Astrocyte (in vitro differentiated cells and primary cell): ENCODE measurements at places on chromosomes 16 and 17.

GRCh38 chr16:67555795-67556212, 6.5 kb upstream of the CTCF start:
- peak; percentile 39 for DNase-seq
- no peaks in the 10 kb centered on the region for H3K27me3 ChIP-seq
- H3K36me3 ChIP-seq = peaks cover 3% of the 10 kb centered on the region
- no peak overlapping the region for H3K4me3 ChIP-seq

DNA sequence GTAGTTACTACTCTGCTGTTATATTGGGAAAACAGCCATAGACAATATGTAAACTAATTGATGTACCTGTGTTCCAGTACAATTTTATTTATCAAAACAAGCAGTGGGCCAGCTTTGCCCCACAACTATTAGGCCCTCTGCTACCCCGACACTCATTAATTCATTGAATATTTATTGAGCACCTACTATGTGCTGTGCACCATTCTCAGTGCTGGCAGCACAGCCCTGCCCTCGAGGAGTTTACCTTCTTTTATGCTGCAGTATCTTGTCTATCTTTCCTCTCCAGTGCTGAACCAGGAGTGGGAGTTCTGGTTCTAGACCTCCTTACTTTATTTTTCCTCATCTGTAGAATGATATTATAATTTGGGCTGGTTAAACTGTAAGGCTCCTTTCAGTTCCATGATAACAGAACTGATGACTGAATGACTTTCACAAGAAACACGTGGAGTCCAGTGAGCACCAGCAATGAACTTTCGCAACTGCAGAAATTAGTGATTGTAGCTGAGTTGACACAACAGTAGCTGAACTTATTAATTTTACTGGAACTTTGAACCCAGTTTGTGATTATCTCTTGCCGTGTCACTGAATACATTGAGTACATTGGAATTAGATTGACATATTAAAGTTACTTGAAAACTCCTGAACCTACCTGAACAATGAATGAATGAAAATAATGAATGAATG, 2.4 kb downstream of the GOSR2 start:
- no peak overlapping the region for H3K27ac ChIP-seq
- H3K4me1 ChIP-seq = peaks cover 28% of the 10 kb centered on the region
- H3K4me3 ChIP-seq = no peak overlapping the region
- DNase-seq = no peak

GRCh38 chr17:78419970-78420815, 41.7 kb downstream of the PGS1 start:
- H3K27me3 ChIP-seq = no peaks in the 10 kb centered on the region
- DNase-seq = no peak
- no peak overlapping the region for H3K4me3 ChIP-seq
- H3K27ac ChIP-seq = no peak overlapping the region
- H3K4me1 ChIP-seq = peaks cover 19% of the 10 kb centered on the region

DNA sequence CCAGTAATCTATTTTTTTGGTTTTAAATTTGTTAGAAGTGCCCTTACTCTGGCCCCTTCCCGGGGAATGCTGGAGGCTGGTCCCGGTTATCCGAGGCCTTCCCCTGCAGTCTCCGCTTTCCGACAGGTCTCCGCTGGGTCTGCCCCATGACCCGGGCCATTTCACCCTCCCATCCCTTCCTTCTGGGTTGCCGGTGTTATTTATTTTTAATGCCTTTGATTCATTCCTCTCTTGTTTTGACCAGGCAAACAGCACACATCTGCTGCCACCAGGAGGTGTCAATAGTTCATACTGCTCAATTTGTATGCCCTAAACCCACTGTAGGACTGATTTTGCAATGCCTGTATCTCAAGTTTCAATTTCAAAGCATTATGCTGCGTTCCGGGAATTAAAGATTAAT, 113.2 kb upstream of the IRX5 start:
- H3K27ac ChIP-seq = no peak overlapping the region
- H3K27me3 ChIP-seq = no peaks in the 10 kb centered on the region
- DNase-seq = no peak
- H3K36me3 ChIP-seq = no peaks in the 10 kb centered on the region

DNA sequence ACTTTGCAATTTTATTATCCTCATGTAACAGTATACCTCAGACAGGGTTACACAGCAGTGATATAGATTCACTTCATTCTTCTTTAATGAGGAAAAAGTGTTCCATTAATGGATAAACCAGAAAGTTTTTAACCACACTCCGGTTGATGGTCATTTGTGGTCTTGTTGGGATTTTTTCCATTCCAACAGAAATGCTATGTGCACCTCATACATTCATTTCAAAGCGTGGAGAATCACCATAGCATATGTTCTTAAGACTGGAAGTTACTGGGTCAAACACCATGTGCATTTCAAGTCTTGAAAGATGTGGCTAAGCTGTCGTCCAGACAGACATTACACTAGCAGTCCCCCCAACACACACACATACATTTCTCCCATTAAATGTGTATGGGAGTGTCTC, 245.8 kb upstream of the CDH5 start:
- H3K36me3 ChIP-seq = no peaks in the 10 kb centered on the region
- H3K27me3 ChIP-seq = no peaks in the 10 kb centered on the region
- H3K4me1 ChIP-seq = peaks cover 9% of the 10 kb centered on the region
- no peak overlapping the region for H3K4me3 ChIP-seq
- H3K27ac ChIP-seq = no peak overlapping the region

DNA sequence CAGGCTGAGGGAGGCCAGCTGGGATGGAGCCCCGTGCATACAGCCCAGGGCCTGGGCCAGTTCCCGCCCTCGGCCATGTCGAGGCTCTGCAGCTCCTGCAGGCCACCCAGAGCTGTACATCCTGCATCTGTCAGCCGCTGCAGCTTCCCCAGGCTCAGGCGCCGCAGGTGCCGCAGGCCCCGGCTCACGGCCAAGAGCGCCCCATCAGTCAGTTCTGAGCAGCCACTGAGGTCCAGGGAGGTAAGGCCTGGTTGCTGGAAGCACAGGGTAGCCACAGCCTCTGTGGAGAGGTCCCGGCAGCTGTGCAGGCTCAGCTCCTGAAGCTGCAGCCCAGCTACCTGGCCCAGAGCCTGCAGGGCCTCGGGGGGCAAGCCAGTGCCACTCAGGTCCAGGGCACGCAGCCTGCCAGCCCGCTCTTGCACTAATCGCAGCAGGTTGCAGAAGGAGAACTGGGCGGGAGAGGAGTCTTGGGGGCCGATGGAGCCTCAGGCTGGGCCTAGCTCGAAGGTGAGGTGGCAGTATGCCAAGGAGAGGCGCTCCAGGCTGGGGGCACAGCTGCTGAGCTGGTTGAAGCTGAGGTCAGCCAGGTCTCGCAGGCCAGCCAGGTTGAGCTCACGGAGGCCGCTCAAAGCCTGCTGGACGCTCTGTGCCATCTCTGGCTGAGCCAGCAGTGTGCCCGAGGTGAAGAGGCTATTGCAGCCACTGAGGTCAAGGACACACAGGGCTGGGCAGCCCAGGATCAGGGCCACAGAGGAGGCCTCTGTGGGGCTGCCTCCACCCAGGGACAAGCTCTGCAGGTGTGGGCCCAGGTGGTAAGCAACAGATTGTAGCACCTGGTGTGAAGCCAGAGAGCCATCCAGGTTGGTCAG, 11.4 kb downstream of the ELMO3 start:
- H3K36me3 ChIP-seq = no peaks in the 10 kb centered on the region
- DNase-seq = no peak
- H3K4me1 ChIP-seq = peaks cover 12% of the 10 kb centered on the region
- no peak overlapping the region for H3K4me3 ChIP-seq

GRCh38 chr17:79619636-79620206, 8.9 kb upstream of the RBFOX3 start:
- no peaks in the 10 kb centered on the region for H3K4me1 ChIP-seq
- H3K36me3 ChIP-seq = no peaks in the 10 kb centered on the region
- peaks cover 14% of the 10 kb centered on the region for H3K27me3 ChIP-seq
- no peak for DNase-seq

DNA sequence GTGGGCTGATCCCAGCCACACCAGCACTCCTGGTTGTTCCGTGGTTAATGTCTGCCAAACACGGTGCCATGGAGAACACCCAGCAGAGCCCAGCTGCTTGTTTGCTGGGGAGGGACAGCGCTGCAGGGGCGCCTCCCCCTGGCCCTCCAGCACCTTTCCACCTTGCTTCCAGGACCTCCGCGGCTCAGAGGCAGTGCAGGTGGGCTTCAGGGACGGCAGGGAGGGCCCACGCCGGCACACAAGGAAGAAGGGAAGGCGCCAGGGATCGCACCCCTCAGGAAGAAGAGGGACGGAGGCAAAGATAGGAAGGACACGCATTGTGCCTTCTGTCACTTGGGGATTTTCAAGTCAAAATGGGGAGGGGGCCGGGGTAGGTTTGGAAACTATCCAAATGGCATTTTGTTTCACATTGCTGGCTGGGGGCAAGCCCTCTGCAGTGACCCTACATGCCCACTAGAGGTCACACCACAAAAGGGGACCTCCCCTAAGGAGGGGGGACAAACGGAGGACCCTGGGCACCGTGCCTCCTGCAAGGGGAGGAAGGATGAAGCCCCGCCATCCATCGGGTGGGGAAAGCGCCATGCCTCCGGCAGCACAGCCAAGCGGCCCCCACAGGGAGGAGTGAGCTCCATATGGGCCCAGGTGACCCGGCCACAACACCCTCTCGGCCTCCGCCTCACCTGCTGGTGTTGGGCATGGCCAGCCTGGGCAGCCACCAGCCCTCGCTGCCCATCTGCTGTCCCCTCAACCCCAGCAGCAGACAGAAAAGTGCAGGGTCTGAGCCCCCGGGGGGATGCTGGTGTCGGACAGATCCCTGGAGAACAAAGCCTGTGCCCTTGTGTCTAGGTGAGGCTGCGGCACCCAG, 7.5 kb upstream of the C16orf95 start:
- no peak for DNase-seq
- no peak overlapping the region for H3K4me3 ChIP-seq
- H3K27ac ChIP-seq = no peak overlapping the region
- H3K36me3 ChIP-seq = no peaks in the 10 kb centered on the region
- no peaks in the 10 kb centered on the region for H3K27me3 ChIP-seq

DNA sequence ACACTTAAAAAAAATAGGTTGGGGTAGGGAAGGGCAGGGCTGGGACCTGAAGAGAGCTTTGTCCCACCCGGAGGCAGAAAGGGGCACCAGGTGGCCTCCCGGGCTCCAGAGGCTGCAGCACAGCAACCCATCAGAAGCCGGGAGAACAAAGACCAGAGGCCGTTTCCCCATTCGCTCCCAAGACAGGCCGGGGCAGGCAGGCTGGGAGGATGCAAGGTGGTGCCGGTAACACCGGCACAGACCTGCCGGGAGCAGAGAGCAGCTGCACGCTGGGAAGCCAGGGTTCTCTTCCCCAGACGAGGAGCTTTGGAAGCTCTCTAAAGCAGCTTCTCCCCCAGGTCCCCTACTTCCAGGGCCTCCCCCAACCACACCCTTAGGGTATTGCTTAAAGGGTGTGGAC, 5.6 kb downstream of the PPL start:
- no peaks in the 10 kb centered on the region for H3K36me3 ChIP-seq
- H3K4me1 ChIP-seq = no peaks in the 10 kb centered on the region
- H3K4me3 ChIP-seq = no peak overlapping the region
- no peak for DNase-seq
- peaks cover 16% of the 10 kb centered on the region for H3K27me3 ChIP-seq

DNA sequence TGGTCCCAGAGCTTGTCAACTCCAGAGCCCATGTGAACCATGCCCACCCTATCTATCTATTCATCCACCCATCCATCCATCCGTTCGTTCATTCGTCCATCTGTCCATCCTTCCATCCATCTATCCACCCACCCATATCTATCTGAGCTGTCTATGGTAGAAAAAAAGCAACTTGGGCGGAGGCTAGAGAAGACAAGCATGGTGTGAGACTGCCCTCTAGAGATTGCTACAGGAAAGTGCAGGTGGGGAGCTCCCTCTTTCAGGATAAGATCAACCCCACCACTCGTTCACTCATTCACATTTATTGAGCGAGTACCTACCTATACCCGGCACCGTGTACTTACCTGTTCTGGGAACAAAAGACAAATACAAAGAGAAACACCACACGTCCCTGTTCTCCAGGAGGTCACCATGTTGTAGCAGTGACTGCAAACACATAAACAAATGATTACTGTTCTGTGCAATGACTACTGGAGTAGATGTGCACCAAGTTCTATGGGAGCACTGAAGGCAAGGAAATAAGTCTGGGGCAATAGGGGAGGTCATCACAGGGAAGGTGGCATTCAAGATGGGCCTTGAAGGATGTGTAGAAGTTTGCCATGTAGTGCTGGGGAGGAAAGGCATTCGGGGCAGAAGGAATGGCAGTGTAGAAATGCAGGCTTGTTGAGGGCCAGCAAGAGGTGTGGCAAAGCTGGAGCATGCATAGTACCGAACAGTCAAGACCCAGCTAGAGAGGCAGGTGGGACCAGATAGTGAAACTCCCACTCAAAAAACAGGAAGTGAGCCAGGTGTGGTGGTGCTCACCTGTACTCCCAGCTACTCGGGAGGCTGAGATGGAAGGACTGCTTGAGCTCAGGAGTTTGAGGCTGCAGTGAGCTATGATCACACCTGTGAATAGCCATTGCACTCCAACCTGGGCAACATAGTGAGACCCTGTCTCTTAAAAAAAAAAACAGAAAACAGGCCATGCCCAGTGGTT, 13.4 kb upstream of the ATP5MC1 start:
- no peak overlapping the region for H3K27ac ChIP-seq
- peak; percentile 23 for DNase-seq
- H3K4me3 ChIP-seq = no peak overlapping the region
- no peaks in the 10 kb centered on the region for H3K4me1 ChIP-seq

GRCh38 chr16:457732-458400, 32.4 kb downstream of the RAB11FIP3 start:
- H3K27ac ChIP-seq = no peak overlapping the region
- no peaks in the 10 kb centered on the region for H3K27me3 ChIP-seq
- no peaks in the 10 kb centered on the region for H3K4me1 ChIP-seq

DNA sequence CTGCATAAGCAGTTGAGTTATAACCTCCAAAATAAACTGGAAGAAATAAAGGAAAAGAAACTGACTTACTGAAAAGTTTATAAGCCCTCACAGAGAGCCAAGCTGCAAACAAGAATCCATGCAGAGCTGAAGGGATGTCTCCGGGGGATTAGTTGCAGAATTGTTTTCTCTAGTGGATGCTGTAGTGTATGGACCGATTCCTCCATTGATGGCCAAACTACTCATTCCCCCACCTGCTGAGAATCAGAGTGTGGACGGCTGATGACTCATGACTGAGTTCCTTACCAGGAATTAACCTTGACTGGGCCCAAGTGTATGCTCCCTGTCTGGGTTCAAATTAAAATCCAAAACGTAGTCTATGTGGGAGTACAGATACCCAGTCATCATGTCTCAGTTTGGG, 93.9 kb upstream of the CDH8 start:
- no peak overlapping the region for H3K4me3 ChIP-seq
- no peak for DNase-seq
- H3K36me3 ChIP-seq = no peaks in the 10 kb centered on the region
- H3K27me3 ChIP-seq = no peaks in the 10 kb centered on the region
- no peak overlapping the region for H3K27ac ChIP-seq

GRCh38 chr17:45301674-45302073, 15.1 kb downstream of the MAP3K14 start:
- DNase-seq = no peak
- no peak overlapping the region for H3K27ac ChIP-seq
- no peaks in the 10 kb centered on the region for H3K36me3 ChIP-seq
- peaks cover 32% of the 10 kb centered on the region for H3K4me1 ChIP-seq
- H3K4me3 ChIP-seq = no peak overlapping the region
- H3K27me3 ChIP-seq = no peaks in the 10 kb centered on the region
